ENCODE measurements at places on chromosomes 11 and 22. TPM values are rescaled to one million over a fixed set of nuclear protein-coding genes. Genes with fewer than 3 reads are reported as not detected.

DNA sequence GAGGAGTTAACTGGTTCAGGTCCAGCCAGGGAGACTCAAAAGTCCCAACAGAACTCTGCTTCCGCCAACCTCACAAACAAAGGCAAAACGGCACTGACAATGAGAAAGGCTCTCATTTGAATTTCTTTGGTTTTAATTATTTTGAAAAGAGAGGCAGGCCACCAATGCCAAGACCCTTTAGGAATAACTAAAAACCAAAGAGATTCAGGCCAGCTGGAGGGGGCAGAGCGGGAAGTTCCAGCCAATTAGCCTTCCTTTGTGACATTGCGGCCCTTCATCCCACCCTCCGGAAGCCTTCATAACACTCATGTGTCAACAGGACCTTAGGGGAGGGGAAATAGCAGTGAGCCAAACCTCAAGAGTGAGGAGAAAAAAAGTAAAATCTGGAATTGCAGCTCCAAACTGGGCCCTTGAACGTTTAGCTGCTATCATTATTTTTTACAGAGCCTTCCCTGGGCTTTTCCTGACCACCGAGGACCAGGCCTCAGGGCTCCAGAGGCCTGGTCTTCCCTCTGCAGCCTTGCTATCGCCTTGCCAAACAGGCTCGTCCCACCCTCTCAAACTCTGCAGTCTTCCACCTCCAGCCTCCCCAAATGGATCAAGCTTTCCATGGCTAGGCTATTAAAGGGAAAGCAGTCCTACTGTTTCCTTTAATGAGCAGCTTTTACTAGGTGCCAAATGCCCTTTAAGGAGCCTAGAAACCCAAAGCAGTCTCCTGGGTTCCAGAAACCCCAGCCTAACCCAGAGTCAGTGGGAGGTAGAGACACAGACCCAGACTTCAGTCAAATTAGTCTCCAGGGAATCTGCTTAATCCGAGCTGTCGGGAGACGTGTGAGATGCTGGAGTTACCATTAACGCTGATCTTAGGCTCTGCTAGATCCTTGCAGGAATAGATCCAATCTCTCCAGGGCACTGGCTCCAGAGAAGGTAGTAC is 114.2 kb downstream of the CCDC34 start:
- H3K4me1 ChIP-seq = peaks cover 1% of the 10 kb centered on the region
- no peaks in the 10 kb centered on the region for H3K36me3 ChIP-seq
- H3K27ac ChIP-seq = no peak overlapping the region
- no peak overlapping the region for H3K4me3 ChIP-seq
- no peak for DNase-seq

- no peak overlapping the region for H3K4me3 ChIP-seq
- H3K4me1 ChIP-seq = no peaks in the 10 kb centered on the region
- no peaks in the 10 kb centered on the region for H3K27me3 ChIP-seq
- DNase-seq = no peak
- H3K27ac ChIP-seq = no peak overlapping the region
Measured at GRCh38 chr11:24949406-24949805, 452.6 kb downstream of the LUZP2 start.

- no peaks in the 10 kb centered on the region for H3K27me3 ChIP-seq
- peak overlapping the region; percentile 71 for H3K4me3 ChIP-seq
- H3K36me3 ChIP-seq = peaks cover 6% of the 10 kb centered on the region
- no peak for DNase-seq
Measured at GRCh38 chr11:61160487-61161189, 588 bp downstream of the VPS37C start.

DNA sequence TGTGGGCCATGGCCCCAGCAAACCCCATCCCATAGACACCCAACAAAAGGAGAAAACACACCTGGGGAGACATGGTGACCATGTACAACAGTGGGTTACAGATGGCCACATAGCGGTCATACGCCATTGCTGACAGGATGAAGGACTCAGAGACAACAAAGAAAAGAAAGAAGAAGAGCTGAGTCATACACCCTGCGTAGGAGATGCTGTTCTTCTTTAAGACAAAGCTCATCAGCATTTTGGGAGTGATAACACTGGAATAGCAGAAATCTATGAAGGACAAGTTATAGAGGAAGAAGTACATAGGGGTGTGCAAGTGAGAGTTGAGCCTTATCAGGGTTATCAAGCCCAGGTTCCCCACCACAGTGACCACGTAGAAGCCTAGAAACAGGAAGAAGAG is 4.9 kb downstream of the OR8B8 start:
- H3K4me3 ChIP-seq = no peak overlapping the region
- H3K27ac ChIP-seq = no peak overlapping the region
- peaks cover 2% of the 10 kb centered on the region for H3K27me3 ChIP-seq
- no peaks in the 10 kb centered on the region for H3K4me1 ChIP-seq

DNA sequence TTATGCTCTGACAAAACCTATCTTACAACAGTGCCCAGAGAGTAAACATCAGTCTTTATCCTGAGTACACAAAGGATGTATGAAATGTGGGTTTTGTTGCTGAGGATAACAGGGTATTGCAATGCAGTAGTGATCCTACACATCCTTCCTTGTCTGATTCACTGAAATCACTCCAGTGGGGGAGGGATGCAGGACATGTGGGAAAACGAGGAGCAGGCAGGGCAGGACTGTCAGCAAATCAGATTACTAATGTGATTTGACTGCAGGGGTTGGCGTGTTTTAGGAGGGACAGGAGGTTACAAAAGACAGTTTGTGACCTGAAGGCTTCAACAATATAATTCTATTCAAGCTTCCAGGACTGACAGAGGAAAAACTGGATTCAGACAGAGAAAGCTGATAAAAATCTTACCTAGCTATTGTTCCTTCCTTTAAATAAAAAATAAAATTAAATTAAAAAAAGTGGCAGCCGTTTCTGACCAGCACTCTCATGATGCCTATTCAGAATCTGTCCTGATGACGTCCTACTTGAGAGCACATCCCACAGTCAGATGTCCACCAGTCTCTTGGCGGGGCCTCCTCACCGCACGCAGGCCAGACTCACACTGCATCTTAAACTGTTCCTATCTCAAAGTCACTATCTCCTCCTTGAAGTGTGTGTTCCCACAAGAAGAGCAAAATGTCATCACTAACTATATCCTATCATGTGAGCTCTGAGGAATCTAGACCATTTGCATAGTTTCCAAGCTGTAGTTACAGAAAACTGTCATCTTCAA is 50.6 kb upstream of the MN1 start:
- H3K36me3 ChIP-seq = peaks cover 38% of the 10 kb centered on the region
- DNase-seq = no peak
- no peaks in the 10 kb centered on the region for H3K27me3 ChIP-seq
- peak overlapping the region; percentile 48 for H3K27ac ChIP-seq
- H3K4me3 ChIP-seq = no peak overlapping the region
- H3K4me1 ChIP-seq = peaks cover 11% of the 10 kb centered on the region

GRCh38 chr11:8617063-8617462 is 23.0 kb upstream of the STK33 start:
- no peak for DNase-seq
- no peak overlapping the region for H3K27ac ChIP-seq
- peaks cover 5% of the 10 kb centered on the region for H3K4me1 ChIP-seq
- peaks cover 6% of the 10 kb centered on the region for H3K36me3 ChIP-seq

DNA sequence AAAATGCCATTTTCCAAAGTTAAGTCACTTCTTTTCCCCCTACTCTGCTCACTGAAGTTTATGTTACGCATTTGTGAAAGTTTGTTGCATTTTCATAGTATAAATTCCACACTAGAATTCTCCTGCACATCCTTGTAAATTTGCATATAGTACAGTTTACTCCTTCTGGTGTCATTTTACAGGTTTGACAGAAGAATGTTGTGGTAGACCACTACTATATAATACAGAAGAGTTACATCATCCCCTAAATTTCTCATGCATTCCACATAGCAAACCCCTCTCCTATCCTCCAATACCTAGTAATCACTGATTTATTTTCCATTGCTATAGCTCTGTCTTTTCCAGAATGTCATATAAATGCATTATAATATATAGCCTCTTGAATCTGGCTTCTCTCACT is 64.5 kb downstream of the CCDC73 start:
- H3K27me3 ChIP-seq = peaks cover 7% of the 10 kb centered on the region
- no peak overlapping the region for H3K4me3 ChIP-seq
- H3K27ac ChIP-seq = no peak overlapping the region
- H3K36me3 ChIP-seq = no peaks in the 10 kb centered on the region
- DNase-seq = no peak

DNA sequence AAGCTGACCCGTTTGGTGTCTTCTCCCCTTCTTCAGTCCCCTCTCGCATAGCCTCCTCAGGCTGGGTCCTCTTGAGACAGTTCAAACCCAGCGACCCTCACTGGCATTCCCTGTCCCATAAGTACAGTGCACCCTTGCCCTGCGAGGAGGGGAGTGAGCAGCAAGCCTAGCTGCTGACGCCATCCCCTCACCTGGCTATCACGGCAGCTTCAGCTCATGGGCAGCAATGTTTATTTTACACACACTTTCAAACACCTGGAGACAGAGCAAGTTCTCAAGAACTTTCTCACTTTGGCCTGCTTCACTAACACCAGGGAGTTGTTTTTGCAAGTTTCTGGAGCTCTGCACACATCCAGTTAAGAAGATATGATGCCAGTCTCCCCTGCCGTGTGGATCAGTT is 189.6 kb upstream of the E2F8 start:
- no peaks in the 10 kb centered on the region for H3K36me3 ChIP-seq
- H3K27ac ChIP-seq = no peak overlapping the region
- no peak overlapping the region for H3K4me3 ChIP-seq

DNA sequence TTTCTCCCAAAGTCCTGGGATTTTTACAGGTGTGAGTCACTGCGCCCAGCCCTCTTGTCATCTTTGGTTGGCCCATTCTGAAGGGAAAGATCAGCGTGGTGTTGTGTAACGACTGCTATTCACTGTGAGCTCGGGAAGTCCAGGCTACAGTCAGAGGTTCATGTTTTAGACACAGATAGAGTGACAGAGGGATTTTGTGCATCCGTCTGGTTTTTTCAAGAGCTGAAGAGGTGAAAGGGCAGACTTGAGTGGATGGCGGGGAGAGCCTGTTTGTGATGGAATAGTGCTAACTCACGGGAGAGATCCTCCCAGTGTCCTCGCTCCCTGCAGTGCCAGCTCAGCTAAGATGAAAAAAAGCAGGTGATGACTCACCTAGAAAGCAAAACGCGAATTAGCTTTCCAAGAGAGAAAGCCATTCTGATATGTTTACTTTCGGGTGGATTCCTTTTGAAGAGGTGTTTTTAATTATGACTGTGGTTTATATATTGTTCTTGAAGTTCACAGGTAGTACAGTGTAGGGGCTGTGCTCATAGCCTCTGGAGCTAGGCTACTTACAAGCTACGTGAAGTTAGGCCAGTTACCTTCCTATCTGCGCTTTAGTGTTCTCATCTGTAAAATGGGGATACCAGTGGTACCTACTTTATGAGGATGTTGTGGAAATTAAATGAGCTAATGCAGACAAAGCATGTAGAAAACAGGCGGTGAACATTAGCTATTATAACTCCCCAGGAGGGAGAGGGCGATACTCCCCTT is 67.2 kb downstream of the C11orf91 start:
- H3K27ac ChIP-seq = no peak overlapping the region
- no peak for DNase-seq
- H3K4me1 ChIP-seq = no peaks in the 10 kb centered on the region

GRCh38 chr22:31739795-31740201 is 10.1 kb downstream of the PRR14L start:
- H3K27ac ChIP-seq = no peak overlapping the region
- no peak for DNase-seq
- peaks cover 13% of the 10 kb centered on the region for H3K36me3 ChIP-seq
- H3K4me3 ChIP-seq = no peak overlapping the region

GRCh38 chr11:14587258-14587657 is 56.3 kb upstream of the PDE3B start:
- no peaks in the 10 kb centered on the region for H3K27me3 ChIP-seq
- H3K27ac ChIP-seq = no peak overlapping the region
- H3K4me1 ChIP-seq = peaks cover 18% of the 10 kb centered on the region
- peaks cover 67% of the 10 kb centered on the region for H3K36me3 ChIP-seq
- DNase-seq = no peak
- H3K4me3 ChIP-seq = no peak overlapping the region

- no peak overlapping the region for H3K4me3 ChIP-seq
- no peak overlapping the region for H3K27ac ChIP-seq
- peaks cover 32% of the 10 kb centered on the region for H3K4me1 ChIP-seq
- H3K36me3 ChIP-seq = peaks cover 16% of the 10 kb centered on the region
- no peak for DNase-seq
Measured at GRCh38 chr11:123235656-123236261, 40.7 kb upstream of the CLMP start.

- H3K27me3 ChIP-seq = peaks cover 2% of the 10 kb centered on the region
- peak overlapping the region; percentile 7 for H3K27ac ChIP-seq
- DNase-seq = no peak
- no peak overlapping the region for H3K4me3 ChIP-seq
- no peaks in the 10 kb centered on the region for H3K36me3 ChIP-seq
Measured at GRCh38 chr11:72758690-72759389, 6.6 kb upstream of the ARAP1 start.

DNA sequence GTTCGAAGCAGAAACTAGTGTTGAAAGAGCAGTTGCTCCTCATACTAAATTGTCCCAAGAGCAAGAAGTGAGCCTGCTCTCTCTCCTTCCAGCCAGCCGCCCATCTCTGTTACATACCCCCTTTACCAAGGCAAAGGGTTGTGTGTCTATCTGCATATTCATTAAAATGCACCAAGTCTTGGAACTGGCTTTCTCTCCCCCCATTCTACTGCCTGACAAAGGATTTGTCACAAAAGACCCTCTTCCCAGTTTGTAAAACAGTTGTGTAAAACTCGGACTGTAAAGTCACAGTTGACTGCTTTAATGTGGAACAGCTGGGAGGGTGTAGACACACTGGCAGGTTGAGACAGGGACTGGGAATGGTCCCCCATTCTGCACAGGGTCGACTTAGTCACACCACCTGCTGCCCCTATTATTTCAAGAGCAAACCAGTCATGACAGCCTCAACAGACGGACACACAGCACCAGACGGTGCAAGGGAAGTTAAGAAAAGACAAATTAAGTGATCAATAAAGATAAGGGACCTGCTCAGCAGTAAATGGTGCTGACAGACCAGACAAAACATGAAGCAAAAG is 60.0 kb upstream of the HTATIP2 start:
- H3K4me1 ChIP-seq = no peaks in the 10 kb centered on the region
- no peak overlapping the region for H3K27ac ChIP-seq
- no peaks in the 10 kb centered on the region for H3K36me3 ChIP-seq
- H3K27me3 ChIP-seq = peaks cover 23% of the 10 kb centered on the region
- no peak for DNase-seq

- H3K36me3 ChIP-seq = peaks cover 19% of the 10 kb centered on the region
- peak within 1 kb of the TSS; percentile 97 for H3K27ac ChIP-seq
- peaks cover 2% of the 10 kb centered on the region for H3K27me3 ChIP-seq
- peak within 1 kb of the TSS; percentile 98 for H3K4me3 ChIP-seq
- peaks cover 39% of the 10 kb centered on the region for H3K4me1 ChIP-seq
Measured at GRCh38 chr11:14358729-14359439, at the start of gene RRAS2. RRAS2 (minus strand) TSS chr11:14359183; CDS start chr11:14358870, 313 bp downstream.

- peak overlapping the region; percentile 93 for H3K4me3 ChIP-seq
- DNase-seq = no peak
- H3K27me3 ChIP-seq = peaks cover 7% of the 10 kb centered on the region
- H3K4me1 ChIP-seq = peaks cover 8% of the 10 kb centered on the region
Measured at GRCh38 chr11:75813622-75814039, 1.4 kb upstream of the UVRAG start.

- no peaks in the 10 kb centered on the region for H3K36me3 ChIP-seq
- H3K27ac ChIP-seq = no peak overlapping the region
- H3K4me3 ChIP-seq = no peak overlapping the region
- no peak for DNase-seq
- peaks cover 2% of the 10 kb centered on the region for H3K4me1 ChIP-seq
- no peaks in the 10 kb centered on the region for H3K27me3 ChIP-seq
Measured at GRCh38 chr11:11582011-11582701, 39.6 kb downstream of the GALNT18 start.

Gene OR51I1
- total RNA-seq = not detected

Gene CTSW
- total RNA-seq = 175 TPM

Gene TRIM29
- total RNA-seq = not detected

Gene CARNS1
- total RNA-seq = 5.6 TPM

Gene UCP3
- total RNA-seq = 4.1 TPM

Gene RBMXL2
- total RNA-seq = not detected
